SJCRH30 (cell line): ENCODE measurements at places on chromosomes 1 and 21. TPM values are rescaled to one million over a fixed set of nuclear protein-coding genes. Genes with fewer than 3 reads are reported as not detected.
A peak's percentile ranks its signal among the peaks of the same experiment; 100 is the strongest.

- peak overlapping the region; percentile 82 for H3K27ac ChIP-seq
- peak; percentile 51 for DNase-seq
- peak overlapping the region; percentile 71 for H3K4me3 ChIP-seq
- no peaks in the 10 kb centered on the region for H3K27me3 ChIP-seq
- no peaks in the 10 kb centered on the region for H3K4me1 ChIP-seq
Measured at GRCh38 chr1:176206006-176206960, 803 bp downstream of the COP1 start.

GRCh38 chr1:38009841-38010180 is 2.7 kb upstream of the UTP11 start:
- peak overlapping the region; percentile 46 for H3K27ac ChIP-seq
- H3K4me1 ChIP-seq = peaks cover 35% of the 10 kb centered on the region
- peaks cover 11% of the 10 kb centered on the region for H3K36me3 ChIP-seq
- H3K4me3 ChIP-seq = no peak overlapping the region
- DNase-seq = no peak
- H3K27me3 ChIP-seq = no peaks in the 10 kb centered on the region

The PLA2G2D gene
- total RNA-seq = not detected in 2 replicates

GRCh38 chr1:29062157-29062942 is 61.4 kb downstream of the TMEM200B start:
- DNase-seq = no peak
- H3K27me3 ChIP-seq = no peaks in the 10 kb centered on the region
- no peak overlapping the region for H3K4me3 ChIP-seq
- 0 out of 2 replicates have a peak, but pooled peaks cover 2% of the 10 kb centered on the region for H3K36me3 ChIP-seq
- no peak overlapping the region for H3K27ac ChIP-seq

GRCh38 chr1:59013276-59013927 is 229.6 kb upstream of the JUN start:
- H3K27me3 ChIP-seq = no peaks in the 10 kb centered on the region
- H3K4me3 ChIP-seq = peak overlapping the region; percentile 37
- DNase-seq = peak; percentile 46
- peak overlapping the region; percentile 24; the same call in 1 of the 2 replicates for H3K27ac ChIP-seq

DNA sequence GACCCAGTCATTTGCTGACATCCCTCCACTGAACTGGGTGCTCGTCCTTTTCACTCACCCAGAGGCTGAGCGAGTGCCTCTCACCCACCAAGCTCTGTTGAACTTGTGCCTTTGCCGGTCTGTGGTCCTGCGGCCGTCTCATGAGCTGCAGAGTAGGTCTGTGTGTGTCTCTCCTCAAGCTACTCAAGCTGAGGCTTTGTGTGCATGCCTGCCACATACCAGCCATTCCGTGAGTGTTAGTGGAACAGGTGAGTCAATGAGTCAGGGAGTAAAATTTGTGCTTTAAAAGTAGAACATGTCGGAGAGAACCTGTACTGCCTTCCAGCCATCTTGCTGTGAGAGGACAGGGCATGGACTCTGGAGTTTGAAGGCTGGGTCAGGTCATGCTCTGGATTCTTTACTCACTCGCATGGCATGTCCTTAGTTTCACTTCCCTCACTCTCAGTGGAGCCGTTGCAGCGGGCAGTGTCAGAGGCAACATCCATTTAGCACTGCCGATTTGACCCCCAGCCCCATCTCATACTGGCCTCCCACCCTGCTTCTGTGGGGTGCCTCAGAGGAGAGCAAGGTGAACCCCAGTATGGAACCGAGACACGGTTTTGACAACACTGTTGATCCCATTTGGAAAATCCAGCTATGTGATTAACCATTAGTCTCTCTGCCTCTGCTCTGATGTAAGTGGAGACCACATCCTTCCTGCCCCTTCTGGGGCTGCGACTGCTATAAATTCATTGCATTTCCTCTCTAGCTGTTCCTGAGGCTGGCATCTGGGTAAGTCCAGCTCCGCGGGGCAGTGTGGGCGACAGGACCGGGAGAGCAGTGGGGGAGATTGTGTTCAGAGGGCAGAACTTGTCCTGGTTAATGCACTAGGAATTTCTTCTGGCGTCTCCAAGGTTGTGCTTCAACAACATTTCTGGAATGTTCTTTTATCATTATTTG is at the start of gene NLRP3:
Gene NLRP3, plus strand, starts transcription at position 751 of the 939 bp plus-strand sequence. CDS start 2,628 bp downstream, outside the sequence.
- no peaks in the 10 kb centered on the region for H3K36me3 ChIP-seq
- DNase-seq = no peak
- no peak within 1 kb of the TSS for H3K27ac ChIP-seq
- no peak within 1 kb of the TSS for H3K4me3 ChIP-seq

- H3K4me3 ChIP-seq = no peak overlapping the region
- no peaks in the 10 kb centered on the region for H3K27me3 ChIP-seq
- H3K4me1 ChIP-seq = 0 out of 2 replicates have a peak, but pooled peaks cover 8% of the 10 kb centered on the region
- no peaks in the 10 kb centered on the region for H3K36me3 ChIP-seq
- H3K27ac ChIP-seq = no peak overlapping the region
- no peak for DNase-seq
Measured at GRCh38 chr1:153488731-153489130, 28.3 kb upstream of the S100A7 start.

- H3K27ac ChIP-seq = no peak overlapping the region
- no peak overlapping the region for H3K4me3 ChIP-seq
- no peaks in the 10 kb centered on the region; the same call in 1 of the 2 replicates for H3K4me1 ChIP-seq
- DNase-seq = no peak
Measured at GRCh38 chr1:75668813-75669212, 55.7 kb upstream of the ACADM start.

The PGLYRP3 gene
- not detected in 2 replicates for total RNA-seq

DNA sequence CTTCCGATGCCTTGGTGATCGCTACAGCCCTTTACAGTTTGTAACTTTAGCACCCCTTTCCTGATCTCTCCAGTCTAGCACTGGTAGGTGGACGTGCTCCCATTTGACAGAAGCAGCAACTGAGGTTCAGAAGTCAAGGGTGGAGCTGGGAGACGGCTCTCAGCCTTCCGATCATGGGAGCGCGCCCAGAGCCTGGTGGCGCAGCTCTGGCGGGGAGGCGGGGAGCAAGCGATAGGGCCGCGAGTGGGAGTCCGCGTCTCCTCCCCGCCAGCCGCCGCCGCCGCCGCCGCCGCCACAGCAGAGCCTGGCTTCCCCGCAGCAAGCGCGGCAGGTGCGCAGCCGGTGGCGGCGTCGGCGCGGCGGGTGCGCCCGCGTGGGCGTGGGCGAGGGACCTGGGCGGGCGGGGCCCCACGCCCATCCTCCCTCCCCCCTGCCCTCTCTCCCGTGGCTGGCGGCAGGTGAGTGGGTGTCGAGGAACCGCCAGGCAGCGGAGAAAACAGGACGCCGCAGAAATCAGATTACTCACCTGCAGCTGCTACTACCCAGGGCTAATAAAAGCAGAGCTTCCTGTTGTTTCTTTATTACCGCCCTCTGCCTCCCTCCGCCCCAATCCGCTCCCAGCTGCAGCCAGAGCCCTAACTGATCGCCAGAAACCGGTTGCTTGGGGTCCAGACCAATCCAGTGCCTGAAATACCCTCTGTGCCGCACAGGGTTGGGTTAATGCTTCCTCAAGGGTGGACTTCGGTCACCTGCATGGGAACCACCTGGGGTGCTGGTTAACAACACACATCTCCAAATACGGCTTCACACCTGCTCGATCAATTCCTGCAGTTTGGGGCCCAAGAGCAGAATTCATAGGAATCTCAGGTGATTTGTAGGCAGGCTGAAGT is 60.2 kb upstream of the ID3 start:
- H3K27ac ChIP-seq = no peak overlapping the region
- H3K27me3 ChIP-seq = peaks cover 29% of the 10 kb centered on the region
- no peaks in the 10 kb centered on the region for H3K36me3 ChIP-seq
- DNase-seq = peak; percentile 42
- H3K4me3 ChIP-seq = no peak overlapping the region
- peaks cover 2% of the 10 kb centered on the region; the same call in 1 of the 2 replicates for H3K4me1 ChIP-seq

DNA sequence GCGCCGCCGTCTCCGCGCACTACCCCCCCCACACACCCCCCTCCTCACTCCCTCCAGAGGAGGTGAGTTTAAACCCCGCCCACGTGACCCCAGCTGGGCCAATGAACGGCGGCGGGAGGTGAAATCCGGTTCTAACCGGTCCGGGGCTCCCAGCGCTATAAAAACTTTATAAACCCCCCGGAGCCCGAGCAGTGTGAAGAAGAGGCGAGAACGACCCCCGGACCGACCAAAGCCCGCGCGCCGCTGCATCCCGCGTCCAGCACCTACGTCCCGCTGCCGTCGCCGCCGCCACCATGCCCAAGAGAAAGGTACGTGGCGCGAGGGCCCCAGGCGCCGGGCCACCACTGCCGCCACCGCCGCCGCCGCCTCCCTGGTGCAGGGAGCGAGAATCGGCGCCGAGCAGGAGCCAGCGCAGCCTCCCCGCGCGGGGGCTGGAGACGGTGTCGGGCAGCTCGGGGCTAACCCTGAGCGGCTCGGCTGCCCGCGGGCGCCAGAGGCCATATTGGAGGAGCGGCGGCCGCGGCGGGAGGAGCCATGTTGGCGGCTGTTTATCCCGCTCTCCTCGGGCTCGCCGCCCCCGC is at the start of gene HMGN2:
Gene HMGN2, plus strand, starts transcription at position 121 of the 581 bp plus-strand sequence. Its CDS starts 173 bp downstream, at position 294.
- peak; percentile 97 for DNase-seq
- H3K36me3 ChIP-seq = peaks cover 46% of the 10 kb centered on the region
- peak within 1 kb of the TSS; percentile 100 for H3K4me3 ChIP-seq
- H3K27ac ChIP-seq = peak within 1 kb of the TSS; percentile 100
- no peaks in the 10 kb centered on the region for H3K27me3 ChIP-seq

DNA sequence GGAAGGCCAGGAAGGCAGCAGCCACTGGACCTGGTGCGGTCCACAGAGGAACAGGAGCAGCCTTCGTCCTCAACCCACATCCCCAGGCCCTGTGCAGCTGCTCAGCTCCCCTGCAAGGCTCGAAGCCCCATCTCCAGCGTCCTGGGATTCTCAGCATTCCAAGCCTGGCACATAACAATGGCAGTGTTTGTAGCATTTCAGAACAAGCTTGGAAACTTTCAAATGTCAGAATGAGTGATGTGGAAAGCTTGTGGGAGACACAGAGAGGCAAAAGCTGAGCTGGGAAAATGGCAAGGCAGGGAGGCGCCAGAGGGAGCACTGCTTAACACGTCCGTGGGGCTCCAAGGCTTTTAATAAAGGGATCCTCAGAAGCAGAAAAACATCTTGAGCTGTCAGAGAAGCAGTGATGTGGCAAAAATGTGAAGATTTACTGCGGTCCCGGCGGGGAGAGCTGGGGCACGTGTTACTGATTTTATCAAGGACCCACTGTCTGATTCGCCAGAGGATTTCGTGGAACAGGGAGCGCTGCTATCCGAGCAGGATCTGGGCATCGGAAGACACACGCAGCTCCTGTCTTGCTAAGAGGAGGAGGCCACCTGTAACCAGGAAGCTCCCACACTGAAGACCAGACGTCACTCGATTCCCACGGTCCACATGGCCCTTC is 38.1 kb downstream of the TOMM20 start:
- peak overlapping the region; percentile 65 for H3K27ac ChIP-seq
- no peaks in the 10 kb centered on the region for H3K36me3 ChIP-seq
- H3K27me3 ChIP-seq = no peaks in the 10 kb centered on the region
- H3K4me3 ChIP-seq = peak overlapping the region; percentile 30
- peak; percentile 85 for DNase-seq
